Right cardiac atrium (tissue), 5 donors: ENCODE measurements at places on chromosomes 7 and 10. TPM values are rescaled to one million over a fixed set of nuclear protein-coding genes. Genes with fewer than 3 reads are reported as not detected.

Gene TAS2R3
- 0.18 TPM for polyA plus RNA-seq

Gene MMD2
- not detected for polyA plus RNA-seq

Gene NPFFR1
- 0.02 TPM for polyA plus RNA-seq

Gene PTF1A
- not detected for polyA plus RNA-seq

GRCh38 chr7:75072981-75073283 is 670 bp downstream of the RCC1L start:
- DNase-seq = no peak

GRCh38 chr10:60611291-60611747 is 167.0 kb upstream of the CDK1 start:
- DNase-seq = no peak

DNA sequence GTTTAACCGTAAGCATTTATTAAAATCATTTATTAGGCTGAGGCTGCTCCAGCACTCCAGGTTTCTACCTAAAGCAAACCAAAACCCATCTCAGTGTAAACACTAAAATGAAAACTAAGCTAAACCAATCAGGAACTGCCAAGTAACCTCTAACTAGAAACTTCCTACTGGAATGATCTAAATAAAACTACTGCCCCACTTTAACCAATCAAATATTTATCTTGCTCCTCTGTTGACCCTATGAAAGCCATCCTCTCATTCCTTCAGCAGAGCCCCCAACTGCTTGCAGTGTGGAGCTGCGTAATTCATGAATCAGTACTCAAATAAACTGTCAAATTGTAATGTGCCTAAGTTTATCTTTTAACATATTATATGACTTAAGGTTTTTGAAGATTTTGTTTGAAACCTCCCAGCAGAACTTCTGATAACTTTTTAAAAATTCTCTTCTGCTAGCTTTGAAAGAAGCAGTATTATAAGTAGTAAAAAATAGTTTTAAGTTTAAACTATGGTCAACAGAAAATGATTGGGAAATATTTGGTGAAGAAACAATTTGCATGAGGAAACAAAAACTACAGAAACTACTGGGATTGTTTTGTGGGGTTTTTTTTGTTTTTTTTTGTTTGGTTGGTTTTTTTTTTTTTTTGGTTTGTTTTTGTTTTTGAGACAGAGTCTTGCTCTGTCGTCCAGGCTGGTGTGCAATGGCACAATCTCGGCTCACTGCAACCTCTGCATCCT is 47.4 kb downstream of the GPR37 start:
- no peak for DNase-seq

- peak; percentile 85 for DNase-seq
Measured at GRCh38 chr7:6026011-6026819, 5.0 kb upstream of the ANKRD61 start.

- DNase-seq = peak; percentile 90
Measured at GRCh38 chr7:130721486-130722277, 12.3 kb downstream of the KLF14 start.

DNA sequence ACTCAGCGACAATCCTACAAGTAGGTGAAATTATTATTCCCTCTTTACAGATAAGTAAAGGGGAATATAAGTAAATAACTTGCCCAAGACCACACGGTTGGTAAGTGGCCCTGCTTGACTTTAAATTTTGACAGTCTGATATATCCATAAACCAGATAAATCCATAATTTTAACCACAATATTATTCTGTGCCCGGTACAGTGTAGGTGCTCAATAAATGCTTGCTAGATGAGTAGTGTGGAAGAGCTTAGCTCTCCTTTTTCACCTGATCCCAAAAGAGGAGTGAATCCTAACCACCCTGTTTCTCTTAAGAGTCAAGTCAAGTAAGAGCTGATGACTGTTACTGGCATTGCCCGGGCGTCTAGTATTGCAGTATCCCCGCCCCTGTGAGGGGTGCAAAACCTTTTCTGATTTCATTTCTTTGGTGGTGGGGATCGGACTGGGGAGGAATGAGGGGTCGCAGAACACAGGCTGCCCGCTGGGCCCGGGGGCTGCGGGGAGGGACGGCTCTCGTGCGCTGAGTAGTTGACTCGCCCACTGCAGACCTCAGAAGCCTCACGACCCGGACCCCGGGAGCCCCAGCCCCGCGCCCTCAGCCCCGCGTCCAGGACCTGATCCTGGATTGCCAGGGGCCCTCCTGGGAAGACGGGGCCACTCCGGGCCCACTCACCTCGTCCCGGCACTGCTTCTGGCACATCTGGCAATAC is 490 bp downstream of the KIN start:
- DNase-seq = no peak

- peak; percentile 92 for DNase-seq
Measured at GRCh38 chr10:53403688-53404087, 631.1 kb upstream of the MBL2 start.

- DNase-seq = no peak
Measured at GRCh38 chr7:119596651-119597050, 676.3 kb upstream of the KCND2 start.

- no peak for DNase-seq
Measured at GRCh38 chr10:30098629-30099028, 39.2 kb upstream of the JCAD start.

GRCh38 chr10:121709675-121710073 is 111.4 kb upstream of the FGFR2 start:
- no peak for DNase-seq

DNA sequence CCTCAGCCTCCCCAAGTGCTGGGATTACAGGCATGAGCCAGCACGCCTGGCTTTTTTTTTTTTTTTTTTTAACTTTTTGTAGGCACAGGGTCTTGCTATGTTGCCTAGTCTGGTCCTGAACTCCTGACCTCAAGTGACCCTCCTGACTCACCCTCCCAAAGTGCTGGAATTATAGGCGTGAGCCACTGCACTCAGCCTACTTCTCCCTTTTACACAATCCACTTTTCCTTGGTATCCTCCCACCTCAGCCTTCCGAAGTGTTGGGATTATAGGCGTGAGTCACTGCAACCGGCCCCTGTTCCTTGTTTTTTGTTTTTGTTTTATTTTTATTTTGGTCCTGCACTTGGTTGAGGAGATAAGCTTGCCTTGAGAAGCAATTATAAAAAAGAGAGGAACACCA is 75.9 kb upstream of the KMT2C start:
- no peak for DNase-seq

DNA sequence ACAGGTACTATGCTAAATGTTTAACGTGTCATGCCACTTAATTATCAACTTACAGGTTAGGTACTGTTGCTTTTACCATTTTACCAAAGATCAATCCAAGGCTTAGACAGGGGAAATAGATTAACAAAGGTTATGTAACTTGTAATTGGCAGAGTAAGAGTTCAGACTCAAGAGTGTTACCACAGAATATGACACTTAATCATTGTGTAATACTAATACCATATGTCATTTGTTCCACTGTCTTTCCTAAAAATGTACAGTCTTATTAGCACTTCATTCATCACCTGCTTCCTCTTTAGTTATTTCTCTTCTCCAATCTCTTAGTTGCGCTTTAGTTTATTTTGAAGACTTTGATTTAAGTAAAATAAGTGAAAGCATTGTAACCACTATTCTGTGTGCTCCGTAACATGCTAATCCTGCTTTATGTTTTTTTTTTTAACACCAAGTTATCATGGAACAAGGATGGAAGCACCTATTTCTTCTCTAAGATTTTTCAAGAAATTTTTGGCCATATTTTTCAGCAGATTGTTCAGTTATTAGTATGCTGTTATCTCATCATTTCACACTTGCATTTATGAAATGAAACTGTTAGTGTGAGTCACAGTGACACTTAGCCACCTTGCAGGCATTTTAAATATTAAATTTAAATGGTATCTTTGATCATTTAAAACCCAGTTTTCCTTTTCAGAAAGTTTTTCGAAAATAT is 197.3 kb downstream of the PHF14 start:
- no peak for DNase-seq

- DNase-seq = peak; percentile 51
Measured at GRCh38 chr10:132539431-132539839, 1.8 kb downstream of the INPP5A start.

DNA sequence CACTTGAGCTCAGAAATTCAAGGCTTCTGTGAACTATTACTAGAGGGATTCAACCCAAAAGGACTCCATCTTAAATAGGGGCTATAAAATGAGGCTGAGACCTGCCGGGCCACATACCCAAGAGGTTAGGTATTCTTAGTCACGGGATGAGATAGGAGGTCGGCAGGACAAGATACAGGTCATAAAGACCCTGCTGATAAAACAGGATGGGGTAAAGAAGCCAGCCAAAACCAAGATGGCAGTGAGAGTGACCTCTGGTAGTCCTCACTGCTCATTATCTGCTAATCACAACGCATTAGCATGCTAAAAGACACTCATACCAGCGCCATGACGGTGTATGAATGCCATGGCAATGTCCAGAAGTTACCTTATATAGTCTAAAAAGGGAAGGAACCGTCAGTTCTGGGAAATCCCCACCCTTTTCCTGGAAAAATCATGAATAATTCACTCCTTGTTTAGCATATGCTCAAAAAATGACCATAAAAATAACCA is 101.2 kb upstream of the TRIM24 start:
- no peak for DNase-seq

DNA sequence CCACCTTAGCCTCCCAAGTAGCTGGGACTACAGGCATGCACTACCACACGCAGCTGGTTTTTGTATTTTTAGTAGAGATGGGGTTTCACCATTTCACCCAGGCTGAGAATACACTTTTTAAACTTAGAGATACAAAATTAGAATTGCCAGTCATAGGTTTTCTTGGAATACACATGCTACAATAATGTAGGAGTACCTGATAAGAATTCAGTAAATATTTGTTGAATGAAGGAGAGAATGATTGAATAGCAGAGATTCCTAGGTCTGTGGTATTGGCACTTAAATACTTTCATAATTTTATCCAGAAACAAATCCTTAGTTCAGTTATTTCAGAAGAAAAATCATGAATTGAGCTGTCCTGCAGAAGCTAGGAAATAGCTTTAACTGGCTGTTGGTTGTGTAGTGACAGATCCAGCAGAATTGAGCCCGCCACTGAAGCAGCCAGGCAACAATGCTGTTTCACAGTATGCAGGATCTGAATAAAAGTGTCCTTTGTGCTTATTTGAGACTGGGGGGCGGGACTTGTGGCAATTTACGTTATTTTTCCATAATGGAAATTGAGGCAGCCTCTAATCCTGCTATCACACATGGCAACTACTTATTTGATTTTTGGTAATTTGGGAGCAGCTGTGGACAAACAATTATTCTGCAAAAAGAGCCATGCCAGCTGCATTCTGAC is 31.5 kb downstream of the NRF1 start:
- no peak for DNase-seq
